ENCODE measurements at places on chromosomes 16 and 17. TPM values are rescaled to one million over a fixed set of nuclear protein-coding genes. Genes with fewer than 3 reads are reported as not detected.
A peak's percentile ranks its signal among the peaks of the same experiment; 100 is the strongest.

- no peak for DNase-seq
These were observed 25.2 kb upstream of the MLKL start for GRCh38 chr16:74725651-74726455.

GRCh38 chr16:12757546-12757945, 46.1 kb downstream of the CPPED1 start:
- DNase-seq: no peak

DNA sequence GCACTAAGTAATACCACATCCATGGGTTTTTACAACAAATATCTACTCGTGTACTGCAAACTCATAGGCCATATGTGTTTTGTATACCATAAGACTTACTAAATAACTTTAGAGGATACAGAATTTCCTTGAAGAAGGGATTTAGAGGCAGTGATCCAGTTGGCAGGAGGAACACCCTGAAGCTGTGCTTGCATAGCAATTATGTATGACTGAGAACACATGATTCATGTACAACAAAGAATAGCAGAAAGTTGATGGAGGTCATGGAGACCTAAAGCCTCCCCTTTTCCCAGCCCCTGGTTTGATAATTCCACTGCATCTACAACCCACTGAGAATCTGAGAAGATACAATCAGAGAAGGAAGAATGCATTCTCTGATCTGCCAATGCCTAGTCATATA, 83.8 kb upstream of the PMFBP1 start:
- no peak for DNase-seq

DNA sequence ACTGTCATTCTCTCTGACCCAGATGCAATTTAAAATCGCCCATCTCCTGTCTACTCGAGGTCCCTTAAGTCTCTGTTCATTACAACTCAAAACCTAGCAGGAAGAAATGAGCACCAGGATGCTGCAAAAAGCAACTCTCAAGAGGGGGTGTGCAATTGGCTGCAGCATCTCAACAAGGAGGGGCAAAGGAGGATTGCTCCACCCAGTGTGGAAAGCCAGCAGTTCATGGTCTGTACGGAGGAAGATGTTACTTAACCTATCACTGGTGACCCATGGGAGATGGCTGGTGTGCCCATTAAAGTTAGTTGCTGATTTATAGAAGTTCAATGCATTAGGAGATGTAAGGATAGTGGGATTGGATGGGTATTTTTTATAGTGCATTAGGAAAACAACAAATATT, 147.4 kb downstream of the CDK5R1 start:
- DNase-seq: no peak

DNA sequence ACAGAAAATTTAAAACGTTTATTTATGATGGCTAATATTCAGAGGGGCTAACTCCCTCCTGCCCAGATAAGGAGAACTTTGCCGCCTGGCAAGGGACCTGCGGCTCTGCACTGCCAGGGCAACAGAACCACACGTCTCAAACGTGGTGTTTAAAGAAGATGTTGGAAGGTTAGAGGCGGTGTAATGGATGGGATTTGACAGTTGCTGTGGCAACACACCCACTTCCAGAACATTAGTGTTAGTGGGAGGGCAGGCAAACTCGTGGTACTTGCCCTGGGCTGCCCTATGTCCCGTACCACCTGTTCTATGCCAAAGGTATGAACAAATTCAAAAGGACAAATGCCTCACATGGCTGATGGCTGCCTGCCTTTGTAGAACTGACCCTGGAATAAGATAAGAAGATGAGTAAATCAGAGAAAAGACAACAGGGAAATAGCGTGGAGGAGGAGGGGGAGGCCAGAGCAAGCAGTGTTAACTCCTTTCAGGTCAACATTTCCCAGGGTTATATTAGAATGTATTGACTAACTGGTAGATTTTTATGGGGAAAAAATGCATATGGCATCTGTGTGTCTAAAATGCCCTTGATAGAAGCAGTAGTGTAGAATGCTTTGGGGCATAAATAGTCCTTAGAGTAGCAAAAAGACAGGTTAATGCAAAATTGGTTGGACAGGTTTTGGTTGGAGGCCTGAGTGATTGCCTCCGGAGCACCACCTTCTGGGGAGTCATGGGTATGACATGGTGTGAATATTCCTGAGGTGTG, 30.8 kb downstream of the HLF start:
- peak; percentile 61 for DNase-seq

DNA sequence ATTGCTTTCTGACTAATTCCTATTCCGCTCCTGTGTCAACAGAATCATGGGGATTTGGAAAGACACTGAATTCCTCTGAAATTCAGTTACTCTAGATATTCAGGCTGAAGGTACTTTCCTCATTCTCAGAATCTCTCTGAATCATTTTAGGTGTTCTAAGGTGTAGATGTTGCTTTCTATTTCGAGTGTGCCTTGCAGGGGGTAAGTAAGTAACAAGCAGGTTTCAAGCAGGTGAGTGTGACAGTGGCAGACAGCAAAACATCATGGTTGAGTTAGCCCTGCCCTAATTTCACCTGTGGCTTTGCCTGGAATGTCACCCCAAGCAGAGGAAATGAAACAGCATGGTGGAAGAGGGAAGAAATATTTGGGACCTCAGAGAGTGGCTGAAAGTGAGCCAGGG, 75.1 kb downstream of the SHISA9 start:
- DNase-seq: no peak

GRCh38 chr17:45645330-45645729, 138.8 kb upstream of the CRHR1 start:
- no peak for DNase-seq

- DNase-seq: no peak
These were observed 15.3 kb upstream of the SEC14L1 start for GRCh38 chr17:77125432-77125901.

DNA sequence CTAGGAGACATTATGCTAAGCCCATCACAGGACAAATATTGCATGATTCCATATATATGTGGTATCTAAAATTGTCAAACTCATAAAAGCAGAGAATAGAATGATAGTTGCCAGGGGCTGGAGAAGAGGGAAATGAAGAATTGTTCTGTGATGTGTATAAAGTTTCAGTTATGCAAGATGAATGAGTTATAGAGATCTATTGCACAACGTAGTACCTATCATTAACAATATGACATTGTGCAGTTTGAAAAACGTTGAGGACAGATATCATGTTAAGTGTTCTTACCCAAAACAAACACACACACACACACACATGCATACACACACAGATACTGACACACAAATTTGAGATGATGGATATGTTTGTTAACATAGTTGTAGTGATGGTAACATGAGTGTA, 871.6 kb upstream of the GOT2 start:
- no peak for DNase-seq

- DNase-seq: no peak
These were observed 1504.5 kb downstream of the CDH11 start for GRCh38 chr16:63617047-63617989.

- DNase-seq: no peak
These were observed 72.4 kb upstream of the AMZ2 start for GRCh38 chr17:68175416-68175815.

DNA sequence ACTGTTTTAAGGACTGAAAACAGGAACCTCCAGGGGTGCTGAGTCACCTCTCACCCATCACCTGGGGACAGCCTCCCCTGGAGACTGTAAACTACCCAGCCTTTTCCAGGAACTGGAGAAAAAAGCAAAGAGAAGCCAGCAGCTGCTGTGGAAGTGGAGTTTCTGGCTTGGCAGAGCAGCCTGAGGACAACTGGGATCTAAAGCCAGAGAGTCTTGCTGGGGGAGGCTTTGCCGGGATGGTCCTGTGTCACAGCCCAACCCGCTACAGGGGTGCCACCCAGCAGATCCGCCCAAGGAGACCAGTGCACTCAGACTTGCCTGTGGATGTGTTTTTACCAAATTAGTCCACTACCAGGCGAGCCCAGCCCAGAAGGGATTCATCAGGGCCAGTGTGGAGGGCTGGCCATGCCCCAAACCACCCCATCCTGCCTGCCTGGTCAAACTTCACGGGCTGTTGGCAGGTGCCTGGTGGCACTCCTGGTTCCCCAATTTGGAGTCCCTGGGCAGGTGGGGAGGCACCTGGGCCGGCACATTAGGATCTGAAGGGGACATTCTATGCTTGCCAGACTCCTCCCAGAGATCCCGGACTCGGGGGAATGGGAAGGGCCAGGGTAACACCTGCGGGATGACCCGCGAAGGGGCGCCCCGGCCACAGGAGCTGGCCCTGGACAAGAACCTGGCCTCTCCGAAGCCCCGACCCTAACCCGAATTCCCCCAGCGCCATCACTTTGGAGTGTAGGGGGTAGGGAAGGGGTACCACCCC, 771 bp downstream of the MSRB1 start:
- DNase-seq: no peak

GRCh38 chr17:32928586-32929535, 908 bp downstream of the TMEM98 start:
- DNase-seq: peak; percentile 29

The ZSCAN10 gene
- not detected for total RNA-seq

The KRTAP1-1 gene
- 7.5 TPM for total RNA-seq

All from skin of body (tissue), 3 donors.